ENCODE measurements at places on chromosomes 1 and 21.

- DNase-seq: no peak
Observed at GRCh38 chr1:26482921-26483320, 10.7 kb downstream of the HMGN2 start.

DNA sequence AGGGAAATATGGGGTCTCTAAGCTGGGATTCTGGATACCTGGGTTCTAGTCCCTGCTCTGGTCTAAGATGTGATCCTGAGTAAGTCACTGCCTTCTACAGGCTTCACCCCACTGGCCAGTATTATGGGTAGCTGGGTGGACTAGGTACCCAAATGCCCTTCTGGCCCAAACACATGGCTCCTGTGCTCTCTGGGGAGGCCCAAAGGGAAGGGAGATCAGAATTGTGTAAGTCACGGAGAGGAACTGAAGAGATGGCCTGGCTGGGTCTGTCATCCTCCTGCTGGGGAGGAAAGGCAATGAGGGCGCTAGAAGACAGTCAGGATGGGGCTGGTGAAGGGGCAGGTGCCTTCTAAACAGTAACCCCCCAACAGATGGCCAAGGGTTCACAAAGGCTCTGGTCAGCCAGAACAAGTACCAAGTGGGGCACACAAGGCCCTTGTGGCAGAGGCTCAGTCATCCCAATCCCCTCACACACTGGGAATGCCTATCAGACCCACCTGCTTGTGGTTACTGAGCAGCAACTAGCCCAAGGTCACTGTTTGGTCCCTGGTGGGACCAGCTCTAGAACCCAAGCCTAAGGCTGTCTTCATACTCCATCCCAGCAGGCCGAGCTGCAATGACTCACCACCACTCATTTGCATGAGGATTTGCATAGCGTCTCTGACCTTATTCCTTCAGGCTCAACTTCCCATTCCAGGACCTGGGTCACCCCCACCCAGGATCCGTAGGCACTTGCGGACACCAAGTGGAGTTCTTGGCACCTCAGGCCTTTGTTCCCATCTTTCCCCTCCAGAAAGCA is 9.2 kb downstream of the MEF2D start:
- DNase-seq: no peak

GRCh38 chr1:81811757-81812371 is 11.1 kb downstream of the ADGRL2 start:
- no peak for DNase-seq

DNA sequence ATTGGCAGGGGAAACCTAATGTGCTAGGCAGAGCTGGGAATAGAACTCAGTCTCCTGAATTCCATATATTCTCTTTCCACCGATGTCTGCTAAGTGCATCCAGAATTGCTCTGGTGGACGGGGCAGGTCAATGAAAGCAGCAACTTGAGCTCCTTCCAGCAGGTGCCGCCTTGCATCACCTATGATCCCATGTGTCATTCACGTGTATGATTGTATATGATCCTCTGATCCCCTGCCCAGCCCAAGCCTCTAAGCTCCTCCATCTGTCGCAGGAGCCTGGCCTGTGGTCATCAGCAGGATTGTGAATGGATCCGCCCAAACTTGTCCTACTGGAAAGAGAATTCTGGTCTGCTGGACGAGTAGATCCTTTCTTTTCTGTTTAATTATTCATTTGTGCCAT is 13.1 kb downstream of the ACTA1 start:
- DNase-seq: no peak

GRCh38 chr1:74434321-74434720 is 78.1 kb downstream of the LRRC53 start:
- DNase-seq: no peak

DNA sequence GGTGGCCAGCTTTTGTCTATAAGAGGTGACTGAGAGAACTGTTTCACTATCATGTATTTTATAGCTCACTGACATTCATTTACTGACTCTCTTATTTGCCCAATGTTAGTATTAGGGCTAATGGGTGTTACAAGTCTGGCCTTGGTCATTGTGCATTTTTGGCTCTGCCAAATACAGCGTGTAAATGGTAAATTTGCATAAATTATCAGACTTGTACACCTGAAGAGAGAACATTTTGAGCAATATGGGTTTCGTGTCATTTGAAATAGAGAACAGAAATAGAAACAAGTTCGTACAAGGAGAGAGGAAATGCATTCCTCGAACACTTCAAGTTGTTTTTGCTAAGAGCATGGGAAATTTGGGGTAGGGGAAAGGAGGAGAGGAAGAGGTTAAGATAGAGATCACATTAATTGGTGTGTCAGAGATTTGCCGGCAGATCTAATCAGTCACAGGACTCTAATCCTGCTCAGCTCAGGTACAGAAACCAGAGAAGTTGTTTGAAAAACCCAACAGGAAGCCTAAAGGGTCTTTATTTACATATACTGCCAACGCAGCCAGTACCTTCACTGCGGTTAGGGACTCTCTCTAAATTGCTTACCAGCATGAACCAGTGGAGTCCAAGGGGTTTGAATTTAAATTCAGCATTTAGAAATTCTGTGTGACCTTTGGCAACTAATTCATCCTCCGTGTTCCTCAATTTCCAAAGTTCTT is 261.5 kb downstream of the GPATCH2 start:
- no peak for DNase-seq

- DNase-seq: no peak
Observed at GRCh38 chr1:66286307-66286706, 247.6 kb upstream of the SGIP1 start.

- no peak for DNase-seq
Observed at GRCh38 chr1:101088431-101088830, 62.8 kb upstream of the DPH5 start.

DNA sequence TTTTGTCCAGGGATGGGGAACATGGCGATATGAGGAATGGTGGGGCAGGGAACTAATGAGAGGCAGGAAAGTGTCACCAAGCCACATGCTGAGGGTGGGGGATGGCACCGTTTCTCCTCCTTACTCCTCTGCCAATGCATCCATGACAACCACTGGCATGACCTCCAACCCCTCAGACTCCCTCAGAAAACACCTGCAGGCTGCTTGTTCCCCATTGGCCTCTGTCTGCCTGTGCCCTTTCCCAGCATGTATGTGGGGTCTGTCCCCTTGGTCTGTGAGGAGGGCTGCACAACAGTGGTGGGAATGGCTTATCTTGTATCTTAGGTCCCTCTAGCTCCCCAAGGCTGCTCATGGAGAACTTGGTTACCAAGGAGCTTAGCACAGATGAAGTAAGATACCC is 137.2 kb upstream of the NGF start:
- no peak for DNase-seq

GRCh38 chr21:28872218-28872617 is 120.5 kb downstream of the LTN1 start:
- DNase-seq: no peak

GRCh38 chr1:204828352-204828850 is 42.3 kb upstream of the NFASC start:
- DNase-seq: peak; percentile 12

- peak; percentile 28 for DNase-seq
Observed at GRCh38 chr1:240888039-240888786, 276.3 kb upstream of the GREM2 start.

DNA sequence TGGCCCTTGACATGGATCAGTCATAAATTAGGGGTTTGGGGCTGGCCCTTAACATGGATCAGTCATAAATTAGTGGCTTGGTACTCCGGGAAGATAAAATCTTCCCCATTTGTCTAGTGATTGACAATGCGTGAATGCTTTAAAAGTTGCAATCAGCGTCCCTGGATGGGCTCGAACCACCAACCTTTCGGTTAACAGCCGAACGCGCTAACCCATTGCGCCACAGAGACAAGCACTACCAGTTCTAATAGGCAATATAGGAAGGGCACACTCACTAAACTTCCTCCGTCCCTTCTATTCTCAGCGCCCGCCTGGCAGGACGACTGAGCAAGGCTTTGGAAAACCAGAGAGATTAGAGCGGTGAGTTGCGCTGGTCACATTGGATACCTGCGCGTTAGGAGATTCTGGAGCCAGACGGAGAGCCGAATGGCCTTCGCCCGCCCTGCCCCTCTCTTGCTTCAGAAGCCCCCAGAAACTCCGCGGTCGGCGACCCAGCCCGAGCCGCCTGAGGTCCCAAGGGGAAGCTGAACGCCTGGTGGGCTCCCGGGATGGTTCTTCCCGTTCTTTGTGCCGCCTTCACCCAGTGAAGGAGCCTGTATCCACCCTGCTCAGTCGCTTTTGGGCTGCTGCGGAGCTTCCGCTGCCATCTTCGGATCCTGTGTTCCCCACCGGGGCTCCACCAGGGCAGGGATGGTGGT is 235.9 kb downstream of the FAM72C start:
- no peak for DNase-seq

DNA sequence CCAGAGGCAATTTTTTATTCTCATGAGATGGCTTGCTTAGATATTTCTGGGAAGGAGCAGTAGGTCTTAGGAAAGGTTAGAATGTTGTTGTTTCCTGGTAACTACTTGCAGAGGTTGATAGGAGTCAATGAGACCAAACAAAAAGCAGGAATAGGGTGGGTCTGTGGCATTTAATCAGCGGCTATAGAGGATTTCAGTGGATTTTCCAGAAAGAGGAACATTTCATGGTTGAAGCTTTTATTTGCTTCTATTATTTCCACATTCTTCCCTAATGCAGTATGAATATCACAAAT is 111.3 kb upstream of the PALMD start:
- DNase-seq: no peak

DNA sequence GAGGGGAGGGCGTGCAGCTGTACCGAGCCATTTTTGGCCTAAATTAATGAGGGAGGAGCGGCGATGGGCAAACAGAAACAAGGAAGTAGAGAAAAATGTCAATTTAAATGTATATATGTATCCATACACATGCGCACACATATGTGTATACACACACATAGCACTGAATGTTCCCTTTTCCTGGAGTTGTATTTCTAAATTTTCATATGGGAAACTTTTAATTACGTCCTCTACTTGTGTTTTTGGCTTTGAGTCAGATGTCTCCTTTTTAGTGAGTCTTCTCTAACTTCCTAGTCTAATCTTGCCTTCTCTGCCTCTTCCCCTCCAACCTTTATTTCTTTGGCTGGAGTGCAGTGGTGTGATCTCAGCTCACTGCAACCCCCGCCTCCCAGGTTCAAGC is 15.4 kb upstream of the CYYR1 start:
- DNase-seq: no peak

GRCh38 chr21:29185172-29185571 is 54.7 kb downstream of the MAP3K7CL start:
- DNase-seq: no peak

GRCh38 chr1:12184008-12184681 is 17.4 kb downstream of the TNFRSF1B start:
- DNase-seq: no peak

- peak; percentile 61 for DNase-seq
Observed at GRCh38 chr21:34198231-34199120, 125.1 kb downstream of the MRPS6 start.

DNA sequence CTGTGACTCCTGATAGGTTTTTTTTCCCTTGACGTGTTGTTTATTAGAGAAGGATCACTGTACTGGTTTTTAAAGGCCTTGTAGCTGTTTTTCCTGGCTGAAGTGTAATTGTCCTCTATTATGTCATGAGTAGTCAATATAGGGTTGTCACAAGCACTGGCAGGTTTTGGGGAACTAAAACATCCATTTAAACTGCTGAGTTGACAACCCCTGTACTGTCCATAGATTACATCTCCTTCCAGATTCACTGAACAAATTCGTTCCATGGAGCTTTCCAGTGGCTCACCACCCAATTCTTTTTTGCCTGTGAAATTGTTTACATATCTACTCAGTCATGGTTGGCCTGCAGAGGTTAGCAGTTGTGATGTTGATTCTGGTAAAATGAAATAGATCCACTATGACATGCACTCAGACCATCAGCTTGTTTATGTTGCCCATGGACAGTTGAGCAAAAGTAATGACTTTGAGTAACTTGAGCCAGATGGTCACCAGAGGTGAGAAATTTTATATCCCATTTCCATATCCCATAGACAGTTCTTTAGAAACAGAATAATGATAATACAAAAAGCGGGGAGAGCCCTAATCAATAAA is 59.9 kb upstream of the QSOX1 start:
- DNase-seq: no peak

DNA sequence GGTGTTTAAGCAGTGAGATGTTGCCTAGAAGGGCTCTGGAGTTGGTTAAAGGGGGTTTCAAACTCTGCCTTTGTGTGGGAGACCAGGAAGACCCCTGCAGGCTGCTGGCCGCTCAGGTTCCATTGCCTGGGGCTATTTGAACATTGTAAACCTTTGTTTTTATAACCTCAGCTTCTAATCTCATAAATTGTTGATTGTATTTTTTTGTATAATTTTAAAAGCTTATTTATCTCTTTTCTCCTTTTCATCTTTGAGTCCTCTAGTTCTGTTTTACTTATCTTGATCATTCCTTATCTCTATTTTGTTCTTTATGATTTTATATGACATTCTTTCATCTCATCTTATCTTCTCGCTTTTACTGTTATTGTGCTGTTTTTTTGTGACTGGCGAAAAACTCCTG is 45.5 kb upstream of the SOX13 start:
- no peak for DNase-seq

GRCh38 chr1:156844102-156844501 is 14.8 kb downstream of the INSRR start:
- no peak for DNase-seq

DNA sequence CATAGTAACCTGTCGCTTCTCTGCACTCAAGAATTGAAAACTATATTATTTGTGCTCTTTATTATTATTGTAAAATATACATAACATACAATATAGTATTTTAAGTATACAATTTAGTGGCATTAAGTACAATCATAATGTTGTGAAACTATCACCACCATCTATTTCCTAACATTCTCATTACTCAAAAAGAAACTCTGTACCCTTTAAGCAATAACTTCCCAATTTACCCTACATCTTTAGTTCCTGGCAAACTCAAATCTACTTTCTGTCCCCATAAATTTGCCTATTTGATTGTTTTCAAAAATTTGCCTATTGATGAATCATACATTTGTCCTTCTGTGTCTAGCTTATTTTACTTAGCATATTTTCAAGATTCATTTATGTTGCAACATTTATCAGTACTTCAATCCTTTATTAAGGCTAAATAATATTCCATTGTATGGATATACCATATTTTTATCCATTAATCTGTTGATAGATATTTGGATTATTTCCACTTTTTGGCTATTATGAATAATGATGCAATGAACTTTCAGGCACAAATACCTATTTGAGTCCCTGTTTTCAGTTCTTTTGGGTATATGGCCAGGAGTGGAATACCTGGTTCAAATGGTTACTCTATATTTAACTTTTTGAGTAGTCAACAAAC is 99.6 kb upstream of the DMRTA2 start:
- no peak for DNase-seq

DNA sequence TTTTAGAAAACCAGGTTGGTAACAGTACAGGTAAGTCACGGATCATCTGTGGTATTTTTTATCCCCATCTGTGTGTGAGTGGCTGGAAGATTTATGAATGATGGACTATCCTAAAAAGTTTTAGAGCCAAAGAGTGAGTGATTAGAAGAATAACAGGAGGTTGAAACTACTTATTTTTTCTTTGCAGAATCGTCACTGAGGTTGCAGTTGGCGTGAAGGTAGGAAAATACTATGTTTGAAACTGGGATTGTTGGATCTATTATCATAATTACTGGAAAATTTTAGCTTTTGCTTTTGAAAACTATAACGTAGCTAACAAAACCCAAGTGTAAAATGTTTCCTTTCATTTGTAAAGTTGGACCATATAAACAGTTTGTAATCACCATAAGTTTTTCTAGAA is 1.8 kb downstream of the PTBP2 start:
- DNase-seq: no peak
